Upper lobe of left lung (tissue), 6 donors: ENCODE measurements at places on chromosomes 5 and 9. TPM values are rescaled to one million over a fixed set of nuclear protein-coding genes. Genes with fewer than 3 reads are reported as not detected.

Gene PCDHGA5
- 0.97 TPM for total RNA-seq

Gene GDA
- not detected for total RNA-seq

Gene LCN9
- not detected for total RNA-seq

Gene CCDC127
- total RNA-seq = 3.1 TPM

Gene ECSCR
- 8.4 TPM for total RNA-seq

- H3K36me3 ChIP-seq = no peaks in the 10 kb centered on the region
- no peaks in the 10 kb centered on the region for H3K27me3 ChIP-seq
- no peak overlapping the region for H3K4me3 ChIP-seq
- no peak for DNase-seq
- no peaks in the 10 kb centered on the region for H3K4me1 ChIP-seq
- H3K27ac ChIP-seq = no peak overlapping the region
These were observed 97.3 kb downstream of the PLCXD3 start for GRCh38 chr5:41413074-41413473.

DNA sequence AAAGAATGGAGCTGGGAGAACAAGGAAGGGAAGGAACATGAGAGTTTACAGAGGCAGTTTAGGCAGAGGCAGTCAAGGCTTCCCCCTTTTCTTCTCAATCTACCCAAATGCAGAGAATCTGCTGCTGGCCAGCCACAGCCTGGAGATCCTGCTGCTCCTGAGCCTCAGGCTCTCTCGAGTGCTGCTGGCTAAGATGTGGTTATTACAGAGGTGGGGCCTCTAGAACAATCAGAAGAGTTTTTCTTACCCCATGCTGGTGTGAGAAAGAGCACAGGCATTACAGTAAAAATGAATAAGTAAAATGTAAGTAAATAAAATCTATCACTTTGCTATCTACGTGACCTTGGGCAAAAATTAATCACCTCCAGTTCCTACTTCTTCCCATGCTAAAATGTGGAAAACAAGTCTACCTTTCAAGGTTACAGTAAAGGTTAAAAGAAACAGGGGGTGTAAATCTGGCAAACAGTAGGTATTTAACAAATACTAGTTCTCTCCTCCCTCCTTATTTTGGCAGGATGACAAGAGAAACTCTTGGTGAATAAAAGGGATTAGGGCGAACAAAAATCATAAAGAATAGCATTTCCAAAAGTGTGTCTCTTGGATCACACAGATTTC lies 31.1 kb downstream of the FBXW11 start:
- H3K27me3 ChIP-seq = no peaks in the 10 kb centered on the region
- H3K4me3 ChIP-seq = no peak overlapping the region
- H3K36me3 ChIP-seq = no peaks in the 10 kb centered on the region
- H3K4me1 ChIP-seq = peaks cover 5% of the 10 kb centered on the region

- no peak for DNase-seq
- H3K36me3 ChIP-seq = no peaks in the 10 kb centered on the region
- H3K27ac ChIP-seq = no peak overlapping the region
These were observed 2389.5 kb downstream of the MAT2B start for GRCh38 chr5:165894916-165895315.

Gene MLLT3
- 21.1 TPM for total RNA-seq

DNA sequence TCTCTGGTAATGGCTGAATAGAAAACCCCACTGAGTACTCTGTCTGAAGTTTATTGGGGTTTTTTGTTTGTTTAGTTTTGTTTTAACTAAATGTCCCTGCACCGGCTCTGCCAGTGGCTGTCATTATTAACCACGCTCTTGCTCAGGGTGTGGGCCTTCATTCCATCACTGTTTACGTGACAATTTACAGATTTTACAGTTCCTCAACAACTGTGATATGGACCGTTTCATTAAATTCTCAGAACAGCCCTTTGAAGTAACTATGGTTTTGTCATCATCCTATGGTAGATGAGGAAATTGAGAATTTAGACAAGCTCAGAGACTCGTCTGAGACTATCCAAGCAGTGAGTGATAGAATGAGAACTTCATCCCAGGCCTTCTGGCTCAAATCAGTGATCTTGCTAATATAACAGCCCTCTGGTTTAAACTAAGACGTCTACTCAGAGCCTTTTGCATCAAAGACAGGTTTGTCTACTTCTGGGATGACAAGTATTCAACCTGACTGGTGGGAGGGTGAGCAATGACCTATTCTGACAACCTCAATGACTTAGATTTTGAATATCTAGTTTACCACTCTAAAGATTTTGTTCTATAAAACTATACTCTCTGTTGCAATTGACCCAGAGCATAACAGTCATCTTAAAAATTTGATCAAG lies 77.3 kb upstream of the MAP3K1 start:
- no peak for DNase-seq
- H3K36me3 ChIP-seq = no peaks in the 10 kb centered on the region
- no peak overlapping the region for H3K4me3 ChIP-seq
- peaks cover 27% of the 10 kb centered on the region for H3K4me1 ChIP-seq
- no peaks in the 10 kb centered on the region for H3K27me3 ChIP-seq

Gene FRMPD1
- 0.39 TPM for total RNA-seq

- no peak overlapping the region for H3K27ac ChIP-seq
- H3K36me3 ChIP-seq = no peaks in the 10 kb centered on the region
- no peaks in the 10 kb centered on the region for H3K4me1 ChIP-seq
- no peak overlapping the region for H3K4me3 ChIP-seq
These were observed 236.2 kb upstream of the NREP start for GRCh38 chr5:111993242-111993641.

GRCh38 chr9:114588651-114589526 lies 1.3 kb downstream of the ATP6V1G1 start:
- peaks cover 45% of the 10 kb centered on the region for H3K4me1 ChIP-seq
- no peak overlapping the region for H3K27ac ChIP-seq
- H3K36me3 ChIP-seq = peaks cover 15% of the 10 kb centered on the region
- peak overlapping the region; percentile 62 for H3K4me3 ChIP-seq

Gene EGFLAM
- total RNA-seq = 1.0 TPM

DNA sequence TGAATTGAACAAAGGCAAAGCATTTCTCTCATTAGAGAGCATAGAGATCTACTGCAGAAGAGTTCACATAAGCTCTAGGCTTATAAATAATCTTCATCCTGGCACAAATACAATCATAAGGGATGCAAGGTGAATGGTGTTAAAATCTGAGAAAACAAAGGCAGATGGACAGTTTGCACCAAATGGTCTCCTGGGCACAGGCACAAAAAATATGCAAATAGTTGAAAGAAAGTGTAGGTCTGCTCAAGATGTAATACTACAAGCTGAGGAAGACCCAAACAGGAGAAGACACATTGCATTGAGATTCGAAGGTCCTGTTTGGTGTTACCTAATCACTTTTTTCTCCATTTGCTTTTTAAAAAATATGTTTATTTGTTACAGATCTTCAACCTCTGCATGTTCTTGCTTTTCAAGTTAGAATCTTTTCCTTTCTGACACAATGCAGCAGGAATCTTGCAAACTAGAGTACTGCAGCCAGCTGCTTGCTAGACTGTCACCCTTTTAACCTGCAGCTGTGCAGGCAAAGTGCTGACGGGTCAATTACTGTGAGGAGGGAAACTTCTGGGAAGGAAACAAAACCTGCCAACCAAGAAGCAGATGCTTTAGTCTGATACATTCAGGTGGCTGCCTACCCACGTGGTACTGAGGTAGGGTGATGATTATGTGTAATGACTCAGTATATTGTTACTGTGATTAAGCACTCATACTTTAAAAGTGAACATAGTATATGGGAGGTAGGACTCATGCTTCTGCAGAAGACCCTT lies 1048.6 kb upstream of the SEMA6A start:
- H3K27me3 ChIP-seq = no peaks in the 10 kb centered on the region
- H3K4me3 ChIP-seq = no peak overlapping the region
- H3K27ac ChIP-seq = no peak overlapping the region
- no peaks in the 10 kb centered on the region for H3K4me1 ChIP-seq
- no peaks in the 10 kb centered on the region for H3K36me3 ChIP-seq

Gene BTNL3
- 0.61 TPM for total RNA-seq

- no peak for DNase-seq
- H3K27me3 ChIP-seq = no peaks in the 10 kb centered on the region
- no peaks in the 10 kb centered on the region for H3K36me3 ChIP-seq
- H3K27ac ChIP-seq = no peak overlapping the region
- H3K4me1 ChIP-seq = peaks cover 4% of the 10 kb centered on the region
These were observed 5.6 kb downstream of the ENHO start for GRCh38 chr9:34517185-34517584.
